ENCODE measurements at places on chromosomes 3 and 15.

GRCh38 chr15:52078876-52079700 lies 33.5 kb downstream of the BCL2L10 start:
- peak; percentile 77 for DNase-seq

DNA sequence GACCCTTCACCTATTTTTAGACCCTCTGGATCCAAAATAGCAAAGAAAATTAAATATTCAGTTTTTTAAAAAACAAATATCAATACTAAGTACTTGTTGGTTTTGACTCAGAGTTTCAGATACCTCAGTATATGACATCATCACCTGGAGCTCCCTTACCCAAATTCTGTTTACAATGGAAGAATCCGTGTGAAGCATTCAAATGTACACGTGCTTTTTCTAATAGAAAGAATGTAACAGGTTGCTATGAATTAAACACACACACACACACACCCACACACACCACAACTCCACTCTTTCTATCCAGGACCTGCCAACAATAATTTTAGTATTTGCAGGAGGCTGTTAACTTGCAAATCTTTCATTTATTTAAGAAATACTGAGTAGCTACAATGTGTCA lies 221.8 kb downstream of the THRB start:
- no peak for DNase-seq

DNA sequence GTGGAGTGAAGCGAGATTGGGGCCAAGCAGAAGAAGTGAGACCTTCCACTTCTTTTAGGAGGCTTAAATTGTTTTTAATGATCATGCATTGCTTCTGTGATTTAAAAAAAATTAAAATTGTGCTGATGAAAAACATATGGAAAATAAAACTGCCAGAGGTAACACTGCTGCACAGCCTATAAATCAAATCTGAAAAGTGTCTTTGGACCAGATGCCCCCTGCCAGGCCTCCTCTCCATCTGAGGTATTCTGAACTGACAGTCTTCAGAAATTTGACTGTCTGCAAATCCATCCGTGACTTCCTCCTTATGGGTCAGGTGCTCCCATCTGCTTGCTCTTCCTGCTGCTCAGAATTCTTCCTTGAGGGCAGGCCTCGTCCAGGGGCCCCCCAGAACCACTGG lies 108.5 kb upstream of the NR2E3 start:
- DNase-seq = no peak

DNA sequence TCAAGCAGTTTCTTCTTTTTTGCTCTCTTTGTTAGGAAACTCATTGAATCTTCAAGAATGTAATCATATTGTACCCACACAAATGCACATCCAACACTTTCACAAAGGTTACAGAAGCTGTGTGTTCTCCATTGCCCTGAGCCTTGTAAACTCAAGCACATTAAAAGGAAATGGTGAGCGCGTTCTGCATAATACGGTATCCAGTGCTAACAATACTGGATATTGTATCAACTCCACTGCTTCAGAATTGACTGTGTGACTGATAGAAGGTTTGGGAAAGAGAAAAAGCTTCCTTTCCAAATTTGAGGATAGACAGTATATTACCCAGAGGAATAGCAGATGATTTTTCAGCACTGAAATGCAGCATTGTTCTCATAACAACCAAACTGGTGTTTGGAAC lies 268.9 kb upstream of the RBMS3 start:
- DNase-seq = no peak

DNA sequence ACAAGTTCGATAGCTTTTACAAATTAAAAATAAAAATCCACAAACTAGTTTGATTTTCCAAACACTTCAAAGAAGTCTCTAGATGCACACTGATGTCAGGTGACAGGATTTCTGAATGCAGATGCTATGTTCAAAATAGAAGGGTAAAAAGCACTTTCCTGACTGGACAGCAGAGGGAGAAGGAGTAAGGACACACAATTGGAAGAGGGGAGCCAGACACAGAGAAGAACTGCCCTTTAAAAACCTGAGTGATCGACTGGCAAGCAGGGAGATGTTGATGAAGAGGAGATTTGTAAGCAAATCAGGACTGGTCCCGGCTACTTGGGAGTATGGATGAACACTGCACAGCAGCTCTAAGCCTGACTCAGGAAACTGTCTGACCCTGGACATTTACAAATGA lies 612.8 kb downstream of the MAGI1 start:
- no peak for DNase-seq

DNA sequence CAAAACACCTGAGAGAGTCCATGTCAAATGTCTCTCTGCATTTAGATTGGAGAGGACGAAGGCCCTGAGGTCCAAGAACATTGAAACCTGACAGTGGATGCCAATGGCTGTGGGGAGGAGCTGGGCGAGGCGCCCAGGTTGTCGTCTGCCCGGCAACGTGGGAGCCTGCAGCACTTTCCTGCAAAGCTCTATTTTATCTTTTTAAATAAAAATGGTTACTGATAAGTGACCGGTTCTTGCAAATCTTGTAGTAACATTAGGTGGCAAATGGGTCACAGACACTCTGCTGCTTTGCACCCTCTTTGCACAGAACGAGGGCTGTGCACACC lies 19.5 kb upstream of the FANCD2 start:
- no peak for DNase-seq

DNA sequence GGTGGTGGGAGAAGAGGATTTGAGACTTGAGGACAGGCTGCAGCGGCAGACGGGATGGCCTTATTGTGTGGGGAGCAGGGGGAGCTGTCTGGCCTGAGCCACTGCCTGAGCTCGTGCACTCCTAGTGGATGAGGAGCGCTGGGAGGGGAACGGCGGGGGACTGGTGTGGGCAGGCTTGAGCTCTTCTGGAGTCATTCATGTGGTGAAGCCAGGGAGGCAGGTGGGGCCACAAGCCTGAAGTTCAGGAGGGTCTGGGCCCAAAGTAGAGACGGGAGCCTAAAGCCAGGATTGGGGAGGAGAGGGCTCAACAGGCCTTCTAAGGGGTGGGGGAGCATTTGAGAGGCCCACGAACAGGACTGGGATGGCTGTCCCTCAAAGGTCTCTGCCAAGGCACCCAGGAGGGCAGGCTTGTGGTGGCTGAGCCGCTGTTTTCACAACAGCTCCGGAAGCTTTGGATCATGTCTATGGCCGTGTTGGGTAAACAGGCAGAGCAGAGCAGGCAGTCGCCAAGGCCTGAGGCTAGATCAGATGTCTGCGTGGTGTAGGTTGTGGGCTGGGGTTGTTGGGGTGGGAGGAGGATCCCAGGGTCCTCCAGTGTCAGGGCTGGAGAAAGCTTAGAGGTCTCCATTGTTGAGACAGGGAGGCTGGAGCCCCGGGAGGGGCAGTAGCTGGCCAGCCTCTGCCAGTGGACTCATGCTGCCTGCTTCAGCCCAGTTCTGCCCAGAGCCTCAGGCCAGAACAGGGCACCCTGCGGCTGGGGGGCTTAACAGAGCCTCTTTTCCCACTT lies 8.2 kb downstream of the PRKCD start:
- DNase-seq = no peak

- DNase-seq = peak; percentile 51
Measured at GRCh38 chr3:196057760-196058331, 24.0 kb downstream of the TFRC start.

DNA sequence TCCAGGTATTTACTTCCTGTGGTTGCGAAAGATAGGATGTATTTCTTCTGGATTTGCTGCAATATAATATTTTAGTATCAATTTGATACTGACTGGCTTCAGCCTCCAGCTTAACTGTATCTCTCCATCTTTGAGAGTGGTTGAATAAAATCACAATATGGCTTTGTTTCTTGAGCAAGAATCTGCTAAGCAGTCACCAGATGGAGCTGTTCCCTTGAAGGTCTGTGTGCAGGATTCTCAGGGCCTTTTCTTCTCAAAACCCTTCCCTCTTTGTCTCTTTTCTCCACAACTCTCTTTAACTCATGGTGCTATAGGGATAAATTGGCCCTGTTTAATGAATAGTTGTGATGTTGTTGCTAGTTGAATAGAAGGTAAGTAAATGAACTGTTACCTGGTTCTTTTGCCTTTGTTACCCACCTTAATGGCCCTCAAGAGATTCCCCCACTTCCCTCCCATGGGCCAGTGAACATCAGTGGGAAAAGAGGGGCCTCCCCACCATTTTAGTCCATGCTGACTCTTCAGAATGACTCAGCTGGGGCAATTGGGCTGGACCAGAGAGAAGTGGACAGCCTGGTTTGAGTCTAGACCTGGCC lies 34.8 kb upstream of the RAB6B start:
- DNase-seq = peak; percentile 68

- peak; percentile 34 for DNase-seq
Measured at GRCh38 chr3:138827222-138827621, 7.5 kb downstream of the PIK3CB start.

DNA sequence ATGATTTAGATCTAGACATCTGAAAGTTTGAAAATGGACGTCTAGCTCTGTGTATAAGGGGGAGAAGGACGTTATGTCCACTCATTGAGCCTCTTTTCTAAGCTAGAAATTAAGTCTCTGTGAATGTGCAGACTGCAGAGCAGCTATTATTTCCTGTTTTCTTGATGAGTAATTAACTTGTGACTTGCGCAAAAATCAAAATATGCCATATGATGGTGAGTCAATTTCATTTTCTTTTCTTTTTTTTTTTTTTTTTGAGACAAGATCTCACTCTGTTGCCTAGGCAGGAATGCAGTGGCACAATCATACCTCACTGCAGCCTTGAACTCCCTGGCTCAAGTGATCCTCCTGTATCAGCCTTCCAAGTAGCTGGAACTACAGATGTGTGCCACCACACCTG lies 14.1 kb downstream of the LACTB start:
- peak; percentile 29 for DNase-seq

GRCh38 chr3:112651071-112651470 lies 10.1 kb upstream of the CCDC80 start:
- no peak for DNase-seq

- DNase-seq = no peak
Measured at GRCh38 chr3:155053756-155054155, 26.4 kb upstream of the MME start.

DNA sequence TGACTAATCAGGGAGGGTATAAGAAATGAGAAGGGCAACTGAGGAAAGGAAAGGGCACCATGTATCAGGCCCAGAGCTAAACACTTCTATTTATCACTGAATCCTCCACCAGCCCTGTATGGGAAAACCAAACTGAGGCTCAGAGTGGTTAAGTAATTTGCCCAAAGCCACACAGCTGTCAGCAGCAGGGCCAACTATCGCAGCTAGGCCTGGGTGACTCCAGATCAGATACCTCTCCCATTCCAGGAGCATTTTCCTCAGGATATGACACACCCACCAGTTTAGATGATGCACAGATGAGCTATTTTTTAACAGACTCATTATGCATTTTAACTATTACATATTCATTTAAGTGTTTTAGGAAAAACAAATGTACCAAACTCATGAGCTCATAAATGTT lies 14.5 kb downstream of the NUP210 start:
- DNase-seq = no peak

DNA sequence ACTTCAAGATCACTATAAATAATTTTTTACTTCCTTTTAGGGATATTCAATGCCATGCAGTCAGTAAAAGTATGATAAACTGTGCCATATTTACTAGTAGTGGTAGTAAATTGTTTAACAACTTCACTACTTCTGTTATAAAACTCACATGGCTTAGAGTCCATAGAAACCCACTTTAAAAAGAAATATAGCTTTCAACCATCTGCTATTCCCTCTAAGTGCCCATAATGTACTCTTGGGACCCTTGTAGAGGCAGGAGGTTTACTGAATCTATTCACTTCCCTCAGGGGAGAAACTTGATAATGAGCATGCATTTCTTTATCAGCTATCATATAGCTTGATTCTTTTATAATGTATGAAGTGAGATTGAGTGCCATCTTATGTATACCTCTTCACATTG lies 1448.4 kb upstream of the ALCAM start:
- DNase-seq = no peak

GRCh38 chr3:173548261-173548660 lies 150.7 kb downstream of the NLGN1 start:
- no peak for DNase-seq

GRCh38 chr3:71646971-71647370 lies 63.4 kb upstream of the FOXP1 start:
- no peak for DNase-seq

- DNase-seq = no peak
Measured at GRCh38 chr3:185927501-185928200, 10.2 kb downstream of the TRA2B start.

DNA sequence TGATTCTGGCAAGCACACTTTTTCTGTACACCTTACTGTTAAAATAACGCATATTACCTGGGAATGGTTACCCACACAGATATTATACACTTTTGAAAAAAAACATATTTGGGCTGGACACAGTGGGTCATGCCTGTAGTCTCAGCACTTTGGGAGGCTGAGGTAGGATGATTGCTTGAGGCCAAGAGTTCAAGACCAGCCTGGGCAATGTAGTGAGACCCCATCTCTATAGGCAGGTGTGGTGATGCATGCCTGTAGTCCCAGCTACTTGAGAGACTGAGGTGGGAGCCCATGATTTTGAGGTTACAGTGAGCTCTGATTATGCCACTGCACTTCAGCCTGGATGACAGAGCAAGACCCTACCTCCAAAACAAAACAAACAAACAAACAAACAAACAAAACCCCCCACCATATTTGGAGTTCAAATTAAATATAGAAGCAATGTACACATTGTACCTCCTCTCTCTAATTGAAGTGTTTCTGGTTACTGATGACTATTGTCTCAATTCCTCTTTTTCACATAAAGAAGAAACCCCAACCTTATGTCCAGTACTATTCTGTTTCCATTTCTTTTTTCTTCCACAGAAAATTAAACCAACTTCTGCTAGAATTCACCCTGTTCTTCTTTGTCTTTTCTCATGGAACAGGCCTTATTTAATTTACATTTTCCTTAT lies 152.6 kb upstream of the UMPS start:
- DNase-seq = no peak

- DNase-seq = no peak
Measured at GRCh38 chr3:39143051-39143885, 10.1 kb downstream of the CSRNP1 start.

DNA sequence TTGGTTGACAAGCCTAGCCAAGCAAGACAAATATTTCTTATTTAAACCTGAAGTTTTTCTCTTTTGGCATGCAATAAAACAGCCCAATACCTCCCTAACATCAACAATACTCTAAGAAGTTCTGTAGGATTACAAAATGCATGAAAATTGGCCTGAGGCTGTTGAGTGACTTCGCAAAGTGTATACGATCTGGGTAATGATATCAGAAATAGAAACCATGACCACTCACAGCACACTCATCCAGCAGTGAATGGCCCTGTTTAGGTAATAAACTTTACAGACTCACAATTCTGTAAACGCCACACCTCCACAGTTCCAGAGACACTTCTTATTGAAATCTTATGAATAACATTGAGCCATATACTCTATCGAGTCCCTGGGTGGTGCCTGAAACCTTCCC lies 83.0 kb upstream of the NAALADL2 start:
- no peak for DNase-seq

- DNase-seq = no peak
Measured at GRCh38 chr3:153714588-153715290, 406.5 kb upstream of the ARHGEF26 start.

GRCh38 chr3:16883723-16884083 lies 1.1 kb upstream of the PLCL2 start:
- no peak for DNase-seq

- no peak for DNase-seq
Measured at GRCh38 chr3:4730719-4731118, 237.6 kb downstream of the ITPR1 start.

- no peak for DNase-seq
Measured at GRCh38 chr3:134106580-134106979, 76.9 kb upstream of the SLCO2A1 start.

GRCh38 chr3:28718074-28718849 lies 369.6 kb upstream of the AZI2 start:
- no peak for DNase-seq

Data from hematopoietic multipotent progenitor cell treated with erythropoietin and hydrocortisone succinate and interleukin-3 and kit ligand, for 8 days (in vitro differentiated cells).